ENCODE measurements at places on chromosomes 7 and 10.
A peak's percentile ranks its signal among the peaks of the same experiment; 100 is the strongest.

- no peak for DNase-seq
Measured at GRCh38 chr10:5906651-5907050, 16.6 kb downstream of the FBH1 start.

DNA sequence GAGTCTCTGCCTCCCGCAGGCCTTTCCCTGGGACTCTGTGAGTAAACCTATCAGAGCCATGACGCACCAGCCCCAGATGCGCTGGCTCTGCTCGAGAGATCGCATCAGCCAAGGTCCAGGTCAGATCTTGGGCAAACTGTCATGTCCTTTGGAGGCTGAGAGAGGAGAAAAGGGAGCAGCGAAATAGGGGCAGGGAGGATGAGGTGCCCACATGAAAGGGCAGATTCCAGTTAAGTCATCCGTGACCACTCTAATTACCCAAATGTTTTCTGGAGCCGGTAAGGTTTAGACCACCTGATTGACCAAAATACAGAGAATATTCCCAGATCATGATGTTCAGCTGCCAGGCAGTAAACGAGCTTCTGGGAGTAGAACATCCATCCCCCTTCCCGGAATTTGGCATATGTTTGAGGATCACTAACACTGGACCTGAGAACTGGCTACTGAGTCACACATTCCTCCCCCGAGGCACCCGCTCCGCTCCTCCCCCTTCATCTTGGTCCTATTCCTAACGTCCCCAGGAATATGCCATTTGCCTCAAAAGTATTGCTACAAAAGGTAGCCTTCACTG, 88.0 kb downstream of the FGFR2 start:
- DNase-seq: no peak

GRCh38 chr10:70738006-70738760, 47.0 kb downstream of the TBATA start:
- no peak for DNase-seq

DNA sequence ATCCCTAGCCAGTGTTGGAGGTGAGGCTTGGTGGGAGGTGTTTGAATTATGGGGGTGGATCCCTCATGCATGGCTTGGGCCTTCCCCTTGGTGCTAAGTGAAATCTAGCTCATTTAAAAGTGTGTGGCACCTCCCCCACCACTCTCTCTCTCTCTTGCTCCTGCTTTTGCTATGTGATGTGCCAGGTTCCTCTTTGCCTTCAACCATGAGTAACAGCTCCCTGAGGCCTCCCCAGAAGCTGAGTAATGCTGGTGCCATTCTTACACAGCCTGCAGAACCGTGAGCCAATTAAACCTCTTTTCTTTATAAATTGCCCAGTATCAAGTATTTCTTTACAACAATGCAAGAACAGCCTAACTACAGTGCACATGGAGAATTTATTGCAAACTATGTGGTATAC, 188.8 kb upstream of the POT1 start:
- no peak for DNase-seq

GRCh38 chr10:99337311-99337811, 8.2 kb downstream of the CNNM1 start:
- DNase-seq: no peak

DNA sequence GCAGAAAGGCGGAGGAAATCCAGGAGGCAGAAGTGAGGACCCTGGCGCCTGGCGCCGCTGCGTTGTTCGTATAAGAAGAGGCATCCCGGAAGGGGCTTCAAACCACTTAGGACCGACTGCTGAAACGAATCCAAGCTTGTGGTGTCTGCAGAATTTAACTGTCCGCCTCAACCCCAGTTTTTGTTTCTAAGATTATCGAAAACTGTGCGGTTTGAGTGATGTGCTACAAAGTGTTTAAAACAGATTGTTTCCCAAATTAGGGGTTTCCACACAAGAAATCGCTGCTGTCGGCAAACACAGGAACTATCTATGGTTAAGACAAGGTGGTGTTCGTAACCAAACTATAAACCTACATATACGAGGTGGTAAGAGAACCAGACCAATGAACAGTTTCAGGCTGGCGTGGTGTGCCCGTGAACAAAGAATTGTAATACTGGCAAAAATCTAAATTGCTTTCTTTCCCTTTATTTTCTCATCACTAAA, 835 bp upstream of the DGKI start:
- DNase-seq: no peak

DNA sequence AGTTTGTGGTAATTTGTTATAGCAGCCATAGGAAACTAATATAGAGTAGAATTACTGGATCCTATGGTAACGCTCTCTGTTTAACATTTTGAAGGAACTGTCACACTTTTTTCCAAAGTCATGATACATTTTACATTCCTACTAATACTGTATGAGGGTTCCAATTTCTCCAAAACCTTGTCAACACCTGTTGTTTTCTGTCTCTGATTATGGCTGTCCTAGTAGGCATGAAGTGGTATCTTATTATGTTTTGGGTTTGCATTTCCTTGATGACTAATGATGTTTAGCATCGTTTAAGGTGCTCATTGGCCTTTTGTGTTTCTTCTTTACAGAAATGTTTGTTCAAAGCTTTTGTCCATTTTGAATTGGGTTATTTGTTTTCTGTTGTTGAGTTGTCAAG, 69.6 kb downstream of the VPS50 start:
- DNase-seq: no peak

- DNase-seq: no peak
Measured at GRCh38 chr7:70764701-70765208, 367.2 kb upstream of the GALNT17 start.

DNA sequence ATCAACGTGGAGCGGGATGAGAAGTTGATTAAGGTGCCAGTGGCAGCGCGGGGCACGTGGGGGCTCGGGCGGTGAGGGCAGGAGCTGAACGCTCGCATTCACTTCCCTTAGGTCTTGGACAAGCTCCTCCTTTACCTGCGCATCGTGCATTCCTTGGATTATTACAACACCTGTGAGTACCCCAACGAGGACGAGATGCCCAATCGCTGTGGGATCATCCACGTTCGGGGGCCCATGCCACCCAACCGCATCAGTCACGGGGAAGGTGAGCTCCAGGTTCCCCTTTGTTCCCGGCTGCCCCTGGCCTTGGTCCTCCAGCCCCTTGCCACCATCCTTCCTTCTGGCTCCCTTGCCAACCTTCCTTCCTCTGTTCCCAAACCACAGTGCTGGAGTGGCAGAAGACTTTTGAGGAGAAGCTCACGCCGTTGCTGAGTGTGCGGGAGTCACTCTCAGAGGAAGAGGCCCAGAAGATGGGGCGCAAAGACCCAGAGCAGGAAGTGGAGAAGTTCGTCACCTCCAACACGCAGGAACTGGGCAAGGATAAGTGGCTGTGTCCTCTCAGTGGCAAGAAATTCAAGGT, 2.5 kb downstream of the UFSP1 start:
- no peak for DNase-seq

DNA sequence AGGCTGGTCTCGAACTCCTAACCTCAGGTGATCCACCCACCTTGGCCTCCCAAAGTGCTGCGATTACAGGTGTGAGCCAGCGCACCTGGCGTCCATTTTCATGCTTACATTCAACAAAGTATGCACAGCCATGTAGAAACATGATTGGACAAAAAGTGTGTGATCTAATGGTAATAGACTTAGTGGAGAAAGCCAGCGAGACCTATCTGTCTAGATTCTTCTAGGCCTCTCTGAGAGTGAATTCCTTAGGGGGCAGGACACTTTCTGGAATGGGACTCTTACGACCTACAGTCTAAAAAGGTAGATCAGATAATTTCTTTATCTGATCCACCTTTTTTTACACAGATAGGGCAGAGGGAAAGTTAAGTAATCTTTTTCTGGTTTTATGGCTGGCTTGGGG, 46.3 kb upstream of the SDK1 start:
- no peak for DNase-seq

- no peak for DNase-seq
Measured at GRCh38 chr10:63977329-63977923, 456.2 kb downstream of the REEP3 start.

DNA sequence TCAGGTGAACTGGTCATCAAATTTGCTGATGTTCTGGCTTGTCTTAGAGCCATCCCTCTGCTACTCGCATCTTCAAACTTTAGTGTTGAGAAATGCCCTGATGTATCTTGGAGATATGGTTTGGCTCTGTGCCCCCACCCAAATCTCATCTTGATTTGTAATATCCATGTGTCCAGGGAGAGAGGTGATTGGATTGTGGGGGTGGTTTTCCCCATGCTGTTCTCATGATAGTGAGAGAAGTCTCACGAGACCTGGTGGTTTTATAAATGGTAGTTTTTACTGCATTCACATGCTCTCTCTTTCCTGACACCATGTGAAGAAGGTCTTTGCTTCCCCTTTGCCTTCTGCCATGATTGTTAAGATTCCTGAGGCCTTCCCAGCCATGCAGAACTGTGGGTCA, 74.0 kb upstream of the AFAP1L2 start:
- no peak for DNase-seq

- no peak for DNase-seq
Measured at GRCh38 chr7:85828614-85829013, 641.8 kb upstream of the SEMA3D start.

GRCh38 chr7:55072251-55072650, 53.4 kb downstream of the EGFR start:
- DNase-seq: no peak

GRCh38 chr10:123382491-123382890, 228.3 kb downstream of the BUB3 start:
- DNase-seq: no peak

- no peak for DNase-seq
Measured at GRCh38 chr7:135942614-135943013, 34.5 kb downstream of the MTPN start.

DNA sequence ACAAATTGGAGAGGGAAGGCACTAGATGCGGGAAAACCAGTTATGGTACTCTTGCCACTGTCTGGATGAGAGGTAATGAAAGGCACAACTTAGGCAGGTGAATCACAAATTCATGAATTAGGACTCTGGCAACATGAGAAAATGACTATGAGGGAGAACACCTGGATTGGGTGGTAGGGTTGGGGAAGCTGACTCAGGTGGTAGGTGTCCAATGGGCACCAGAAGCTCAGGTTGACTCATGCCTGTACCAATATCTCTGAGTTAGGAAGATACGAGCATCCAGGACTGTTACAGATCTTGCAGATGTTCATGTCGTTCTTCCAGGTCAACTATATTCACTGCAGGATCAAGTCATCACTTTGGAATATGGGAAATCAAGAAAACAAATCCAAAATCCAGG, 56.7 kb downstream of the NPY start:
- DNase-seq: no peak

- DNase-seq: no peak
Measured at GRCh38 chr10:112637901-112638300, 190.9 kb downstream of the VTI1A start.

DNA sequence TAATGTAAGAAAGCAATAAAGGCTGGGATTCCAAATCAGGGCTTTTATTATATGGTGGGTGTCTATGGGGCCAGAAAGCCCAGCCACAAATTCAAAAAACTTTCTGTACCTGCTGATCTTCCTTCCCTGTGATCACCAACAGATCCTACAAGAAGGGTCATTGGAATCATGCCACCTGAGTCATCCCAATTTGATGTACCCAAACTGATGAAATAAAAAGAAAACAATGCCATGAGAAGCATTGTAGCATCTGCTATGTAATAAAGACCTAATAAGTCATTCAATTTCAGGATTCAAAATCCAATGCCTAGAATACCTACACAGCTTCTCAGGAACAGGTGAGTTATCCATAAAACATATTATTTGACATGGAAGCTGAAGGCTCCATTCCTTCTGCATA, 228.8 kb downstream of the DKK1 start:
- DNase-seq: no peak

- DNase-seq: no peak
Measured at GRCh38 chr7:80929619-80930018, 10.8 kb upstream of the SEMA3C start.

DNA sequence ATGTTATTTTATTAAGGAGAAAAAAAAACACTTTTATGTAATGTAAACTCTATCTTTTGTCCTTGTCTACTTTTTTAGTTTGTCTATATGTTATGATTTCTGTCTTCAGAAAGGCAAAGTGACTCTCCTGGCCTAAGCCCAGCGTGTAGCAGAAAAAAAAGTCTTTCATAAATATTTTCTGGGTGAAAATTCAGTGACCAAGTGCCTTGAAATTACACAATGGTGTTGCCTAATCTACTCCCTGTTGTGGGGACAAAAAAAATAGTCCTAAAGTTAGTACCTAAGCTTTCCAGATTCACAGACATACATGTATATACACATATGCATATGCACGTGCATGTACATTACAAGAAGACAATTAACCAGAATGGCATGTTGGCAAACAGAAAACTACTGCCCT, 1257.8 kb upstream of the SORCS1 start:
- no peak for DNase-seq

DNA sequence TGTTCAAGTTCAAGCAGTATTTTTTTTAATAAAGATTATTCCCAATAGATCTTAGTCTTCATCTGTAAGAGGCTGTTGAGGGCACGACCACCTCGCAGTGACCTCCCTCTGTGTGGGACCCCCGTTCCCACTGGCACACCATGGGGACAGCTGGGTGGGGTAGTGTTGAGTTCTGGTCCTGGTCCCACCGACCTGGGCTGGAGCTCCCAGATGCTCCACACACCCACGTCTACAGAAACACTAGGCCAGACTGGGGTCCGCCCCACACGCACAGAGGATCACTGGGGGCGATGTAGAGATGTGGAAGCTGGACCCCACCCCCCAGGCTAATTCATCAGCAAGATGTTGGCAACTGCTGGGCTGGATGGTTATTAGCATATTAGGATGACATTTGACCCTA, 623.6 kb downstream of the PTPRN2 start:
- no peak for DNase-seq

DNA sequence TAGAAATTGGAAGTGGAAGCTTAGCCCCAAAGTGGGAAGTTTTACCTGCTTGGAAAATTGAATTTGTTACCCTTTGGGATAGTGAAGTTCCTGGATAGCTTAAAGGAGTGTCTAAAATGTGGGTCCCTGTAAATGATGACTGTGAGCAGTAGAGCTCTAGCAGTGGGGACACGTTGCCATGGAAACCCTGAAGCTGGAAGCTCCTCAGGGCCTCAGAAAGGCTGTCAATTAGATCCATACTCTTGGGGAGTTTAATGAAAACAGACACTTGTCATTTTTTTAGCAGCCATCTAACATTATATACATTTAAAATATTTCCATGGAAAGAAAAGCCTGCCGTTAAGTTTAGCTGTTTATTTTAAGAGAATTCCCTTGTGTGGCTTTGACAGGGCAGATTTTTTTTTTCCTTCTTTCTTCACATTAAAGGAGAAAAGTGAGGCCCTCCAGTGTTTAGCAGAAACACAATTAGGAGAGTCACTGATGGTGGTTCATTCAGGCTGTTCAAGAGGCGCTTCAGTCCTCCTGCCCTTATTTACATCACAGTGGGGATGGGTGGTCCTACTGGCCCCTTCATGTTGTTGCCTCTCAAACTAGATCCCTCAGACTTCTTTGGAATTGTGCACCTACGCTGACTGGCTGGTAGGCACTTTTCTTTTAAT, 518.4 kb downstream of the CCSER2 start:
- no peak for DNase-seq

DNA sequence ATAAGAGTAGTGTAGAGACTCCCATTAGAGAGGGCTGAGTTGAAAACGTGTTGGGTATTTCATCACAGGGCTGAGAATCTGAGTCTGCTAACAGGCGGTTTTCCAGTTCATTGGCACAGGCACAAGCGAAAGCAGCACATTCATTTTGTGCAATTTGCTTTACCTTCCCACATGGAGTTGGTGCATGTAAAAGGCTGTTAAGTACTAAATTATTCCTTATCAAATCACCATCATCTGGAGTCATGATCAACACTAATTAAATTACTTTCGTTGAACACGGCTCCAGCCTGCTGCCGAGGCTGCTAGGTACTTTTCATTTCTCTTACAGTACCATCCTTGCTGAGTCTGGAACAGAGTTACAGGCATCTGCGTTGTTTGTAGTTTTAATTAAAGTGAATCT, 43.8 kb downstream of the ETV1 start:
- DNase-seq: no peak

GRCh38 chr10:16891375-16892313, 74.4 kb upstream of the RSU1 start:
- DNase-seq: peak; percentile 16
